ENCODE measurements at places on chromosomes 11 and 22. TPM values are rescaled to one million over a fixed set of nuclear protein-coding genes. Genes with fewer than 3 reads are reported as not detected.

Gene TECTA
- total RNA-seq: 4.6 TPM

Gene BTBD18
- total RNA-seq: 3.1 TPM

Gene FOXRED2
- total RNA-seq: 23.8 TPM

GRCh38 chr11:78438298-78438975, 20.8 kb upstream of the GAB2 start:
- no peak for DNase-seq

DNA sequence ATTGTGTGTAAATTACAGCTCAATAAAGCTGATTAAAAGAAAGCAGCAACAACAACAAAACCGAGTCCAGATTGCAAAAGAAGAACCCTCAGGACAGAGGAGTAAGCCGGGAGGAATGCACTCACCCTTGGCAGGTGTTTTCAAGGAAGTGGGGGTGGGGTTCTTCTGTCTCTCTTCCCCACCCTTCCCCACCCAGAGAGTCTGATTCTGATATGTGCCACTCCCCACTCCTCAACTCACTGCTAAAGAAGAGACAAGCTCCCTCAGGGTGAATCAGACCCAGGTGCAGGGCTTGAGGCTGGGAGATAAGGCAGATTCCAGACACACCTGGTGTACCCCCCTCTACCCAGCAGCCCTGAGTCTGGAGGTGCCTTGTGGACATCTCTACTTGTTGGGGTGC, 38.4 kb upstream of the PHF21A start:
- no peak for DNase-seq

DNA sequence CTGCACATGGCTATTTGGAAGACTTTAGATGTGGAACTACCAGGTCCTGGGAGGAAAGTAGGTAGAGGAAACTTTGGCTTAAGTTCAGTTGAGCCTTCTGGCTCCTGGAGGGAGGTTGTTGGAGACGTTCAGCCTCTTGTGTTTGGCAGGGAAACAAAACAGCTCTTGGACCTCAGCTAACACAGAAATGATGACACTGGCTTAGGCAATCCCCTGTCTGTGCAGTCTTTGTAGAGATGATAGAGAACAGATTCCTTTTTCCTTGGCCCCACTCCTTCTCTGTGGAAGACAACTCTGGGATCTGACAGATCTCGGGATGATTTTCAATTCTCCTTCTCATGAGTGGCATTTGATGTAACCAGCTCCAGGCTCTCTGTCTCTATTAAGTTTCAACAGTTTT, 428.5 kb downstream of the TMEM135 start:
- peak; percentile 29 for DNase-seq

DNA sequence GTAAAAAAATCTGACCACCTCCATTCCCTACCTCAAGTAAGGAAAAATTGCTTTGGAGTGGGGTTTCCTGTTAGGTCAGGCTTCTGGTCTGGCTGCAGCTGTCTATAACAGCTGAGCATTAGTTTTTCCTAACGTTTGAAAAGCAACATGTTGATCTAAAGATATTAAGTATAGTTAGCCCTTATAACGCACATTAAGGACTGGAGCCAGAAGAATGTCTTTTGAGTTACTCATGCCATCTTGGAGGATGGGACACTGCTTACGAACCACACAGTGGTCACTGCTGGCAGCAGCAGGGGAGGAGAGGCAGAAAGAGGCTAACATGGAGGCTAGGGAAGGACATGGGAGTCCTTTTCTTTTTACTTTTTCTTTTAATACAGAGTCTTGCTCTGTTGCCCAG, 44.1 kb upstream of the GDPD4 start:
- DNase-seq: no peak

- DNase-seq: no peak
These were observed 44.4 kb downstream of the ARRB1 start for GRCh38 chr11:75307058-75307457.

DNA sequence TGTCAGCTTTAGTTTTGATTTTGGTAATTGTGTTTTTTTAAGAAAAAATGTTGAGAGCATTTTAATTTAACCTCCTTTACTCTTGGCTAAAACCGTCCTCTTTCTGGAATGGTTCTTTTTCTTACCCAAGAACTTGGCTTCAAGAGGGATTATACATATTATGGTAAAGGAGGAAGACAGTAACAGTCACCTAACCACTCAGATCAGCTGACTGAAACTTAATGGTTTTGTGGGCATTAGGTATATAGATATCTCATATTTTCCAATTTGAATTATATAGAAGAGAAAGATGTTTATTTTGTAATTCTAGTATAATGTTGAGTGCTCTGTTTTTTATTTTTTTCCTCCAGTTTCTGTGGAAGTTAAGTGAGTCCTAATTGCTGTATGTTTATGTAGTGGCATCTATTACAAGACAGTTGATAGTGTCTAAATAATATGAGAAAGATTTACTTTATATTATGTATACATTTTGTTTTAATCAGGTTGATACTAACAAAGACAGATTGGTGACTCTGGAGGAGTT, 36.6 kb upstream of the NCR3LG1 start:
- no peak for DNase-seq

DNA sequence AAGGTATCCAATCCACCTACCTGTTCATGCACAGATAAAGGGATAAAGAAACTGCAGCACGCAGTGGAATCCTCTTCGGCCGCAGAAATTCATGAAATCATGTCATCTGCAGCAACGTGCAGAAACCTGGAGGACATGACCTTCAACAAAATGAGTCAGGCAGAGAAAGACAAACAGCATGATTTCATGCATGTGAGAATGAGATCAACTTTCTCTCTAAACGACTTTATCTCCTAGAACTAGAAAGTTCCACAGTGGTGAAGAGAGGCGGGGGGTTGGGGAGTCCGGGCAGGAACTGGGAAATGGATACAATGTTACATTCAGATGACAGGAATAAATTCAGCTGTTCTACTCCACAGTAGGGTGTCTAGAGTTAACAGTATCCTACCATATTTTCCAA, 9.9 kb downstream of the RGL4 start:
- DNase-seq: peak; percentile 86

- DNase-seq: no peak
These were observed 31.7 kb downstream of the POU2F3 start for GRCh38 chr11:120271672-120272071.

DNA sequence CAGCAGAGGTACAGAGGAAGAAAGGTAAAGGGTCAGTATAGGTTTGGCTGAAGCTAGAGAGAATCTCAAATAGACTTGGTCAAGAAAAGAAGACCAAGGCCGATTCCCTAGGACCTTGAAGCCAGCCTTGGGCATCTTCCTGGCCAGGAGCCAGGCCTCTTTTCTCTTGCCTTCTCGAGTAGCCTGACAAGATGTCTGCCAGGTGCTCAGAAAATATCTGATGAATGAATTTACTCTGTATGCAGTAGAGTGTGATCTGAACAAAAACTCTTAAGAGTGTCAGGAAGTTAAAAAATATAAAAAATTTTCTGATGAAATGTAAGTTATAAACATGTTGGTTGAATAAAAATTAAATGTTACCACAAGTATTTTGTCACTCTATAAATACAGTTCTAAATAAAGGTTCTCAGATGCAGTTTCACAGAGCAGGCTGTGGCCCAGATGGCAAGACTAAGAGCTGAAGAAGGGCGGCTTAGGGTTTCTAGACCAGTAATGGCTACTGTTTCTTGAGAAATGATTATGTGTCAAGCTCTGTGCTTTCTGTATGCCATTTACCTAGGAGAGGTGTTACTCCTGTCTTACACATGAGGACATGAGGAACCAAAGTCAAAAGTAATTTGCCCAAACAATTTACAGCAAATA, 98.1 kb downstream of the ATXN10 start:
- DNase-seq: no peak

DNA sequence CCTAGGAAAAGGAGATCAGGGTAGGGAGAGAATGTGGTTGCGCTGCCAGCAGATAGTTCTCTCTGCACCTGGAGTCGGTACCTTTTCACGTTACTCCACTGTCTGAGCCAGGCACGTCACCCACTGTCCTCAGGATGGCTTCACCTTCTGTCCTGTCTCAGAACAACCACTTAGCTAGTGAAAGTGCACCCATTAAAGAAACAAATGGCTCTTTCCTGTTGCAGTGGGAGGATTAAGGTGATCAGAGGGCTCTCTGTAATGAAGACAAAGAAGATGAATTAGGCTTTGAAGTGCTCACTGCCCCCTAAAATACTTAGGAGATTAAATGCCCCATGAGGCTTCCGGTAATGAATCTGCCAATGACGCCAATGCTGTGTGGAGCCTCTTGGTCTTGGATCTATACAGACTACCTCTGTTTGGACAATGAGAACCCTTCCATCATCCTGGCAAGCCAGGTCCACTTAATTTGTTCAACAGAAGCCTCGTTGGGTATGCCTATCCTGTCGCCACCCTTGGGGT, 113.7 kb downstream of the INSC start:
- no peak for DNase-seq

- no peak for DNase-seq
These were observed 255.5 kb upstream of the SESN3 start for GRCh38 chr11:95486466-95486865.

- DNase-seq: no peak
These were observed 256.4 kb downstream of the NTM start for GRCh38 chr11:131626788-131627187.

- DNase-seq: no peak
These were observed 50.5 kb downstream of the SNX19 start for GRCh38 chr11:130865774-130866114.

All from testis (tissue), 5 donors.